ENCODE measurements at places on chromosomes 3 and 15.

DNA sequence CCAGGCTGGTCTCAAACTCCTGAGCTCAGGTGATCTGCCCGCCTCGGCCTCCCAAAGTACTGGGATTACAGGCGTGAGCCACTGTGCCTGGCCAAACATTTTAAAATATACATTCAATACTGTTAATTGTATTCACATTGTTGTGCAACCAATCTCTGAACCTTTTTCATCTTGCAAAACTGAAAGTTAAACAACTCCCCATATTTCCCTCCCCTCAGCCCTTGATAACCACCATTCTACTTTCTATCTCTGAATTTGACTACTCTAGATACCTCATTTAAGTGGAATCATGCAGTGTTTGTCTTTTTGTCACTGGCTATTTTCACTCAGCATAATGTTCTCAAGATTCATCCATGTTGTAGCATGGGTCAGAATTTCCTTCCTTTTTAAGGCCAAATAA lies 30.0 kb downstream of the HMCES start:
- no peak for DNase-seq

GRCh38 chr15:69535101-69535638 lies 82.6 kb downstream of the RPLP1 start:
- no peak for DNase-seq

DNA sequence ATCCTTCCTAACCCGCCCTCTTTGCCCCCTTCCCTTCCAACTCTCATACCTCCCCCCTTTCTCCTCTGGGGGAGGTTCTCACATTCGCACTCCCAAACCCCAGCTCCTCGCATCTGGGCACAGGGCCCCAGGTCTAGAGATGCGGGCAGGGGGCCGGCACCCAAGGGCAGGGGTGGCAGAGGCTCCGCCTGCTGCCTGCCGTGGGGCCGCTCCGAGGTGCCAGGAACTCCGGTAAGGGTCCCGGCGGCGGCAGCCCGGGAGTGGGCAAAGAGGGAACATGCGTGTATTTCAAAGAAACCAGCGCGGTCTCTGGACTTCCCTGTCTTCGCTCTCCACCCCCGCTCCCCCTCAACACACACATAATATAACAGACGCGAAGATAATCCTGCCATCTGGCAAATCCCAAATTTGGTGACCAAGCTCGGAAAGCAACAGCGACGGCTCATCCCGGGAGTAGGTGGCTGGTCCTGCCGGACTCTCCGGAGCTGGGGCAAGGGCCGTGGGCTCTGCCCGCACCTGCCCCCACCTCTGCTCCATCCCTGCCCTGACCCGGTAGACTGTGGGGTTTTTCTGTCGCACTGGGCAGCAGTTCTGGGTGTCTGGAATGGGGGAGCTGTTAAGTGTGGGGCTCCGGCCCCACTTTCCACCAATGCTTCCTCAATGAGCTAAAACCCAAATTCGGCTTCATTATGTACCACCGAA lies 31.0 kb downstream of the NR2F2 start:
- no peak for DNase-seq

DNA sequence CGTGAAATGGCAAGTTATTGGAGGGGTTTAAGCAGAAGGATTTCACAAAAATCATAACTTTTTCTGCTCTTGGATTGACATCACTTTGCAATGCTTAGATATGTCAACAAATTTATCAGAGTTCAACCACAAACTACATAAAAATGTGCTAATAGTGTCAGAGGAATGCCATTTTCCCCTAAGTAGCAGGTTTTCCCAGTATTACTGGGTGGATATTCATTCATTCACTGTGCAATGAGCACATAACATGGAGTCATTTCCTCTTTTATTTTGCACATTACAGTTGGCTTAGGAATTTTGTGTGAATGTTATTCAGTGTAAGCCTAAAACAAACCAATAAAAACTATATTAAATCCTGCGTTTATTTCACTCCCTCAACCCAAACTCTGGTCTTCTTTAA lies 537.3 kb upstream of the MCTP2 start:
- DNase-seq: no peak

GRCh38 chr3:197082871-197083270 lies 53.3 kb upstream of the MELTF start:
- no peak for DNase-seq
